ENCODE measurements at places on chromosomes 2 and 18.

DNA sequence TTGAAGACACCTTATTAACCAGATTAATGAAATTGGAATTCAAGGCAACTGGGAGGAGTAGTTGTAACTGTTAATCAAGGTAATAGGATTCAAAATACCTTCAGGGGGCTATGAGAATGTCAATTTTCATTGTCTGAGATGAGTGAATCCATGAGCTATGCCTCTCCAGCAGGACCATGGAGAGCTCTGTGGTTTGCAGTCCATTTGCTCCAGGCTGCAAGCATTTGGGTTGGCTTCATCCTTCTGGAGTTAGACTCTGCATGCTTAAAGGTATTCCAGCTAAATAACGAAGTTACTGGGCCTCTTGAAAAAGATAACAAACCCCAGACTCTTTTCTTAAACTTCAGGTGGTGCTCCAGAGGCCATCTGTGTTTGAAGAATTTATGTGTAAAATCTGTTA, 207.1 kb upstream of the SLC8A1 start:
- DNase-seq, result no peak

GRCh38 chr2:145404690-145405089, 884.8 kb upstream of the ZEB2 start:
- no peak for DNase-seq

GRCh38 chr2:179239195-179239594, 25.4 kb downstream of the SESTD1 start:
- peak; percentile 54 for DNase-seq

- no peak for DNase-seq
These were observed 24.4 kb downstream of the EHD3 start for GRCh38 chr2:31258351-31258750.

All from dermis blood vessel endothelial cell (primary cell).